ENCODE measurements at places on chromosomes 1 and 21.
A peak's percentile ranks its signal among the peaks of the same experiment; 100 is the strongest.

GRCh38 chr1:185420588-185421081 lies 103.6 kb upstream of the IVNS1ABP start:
- DNase-seq: no peak

DNA sequence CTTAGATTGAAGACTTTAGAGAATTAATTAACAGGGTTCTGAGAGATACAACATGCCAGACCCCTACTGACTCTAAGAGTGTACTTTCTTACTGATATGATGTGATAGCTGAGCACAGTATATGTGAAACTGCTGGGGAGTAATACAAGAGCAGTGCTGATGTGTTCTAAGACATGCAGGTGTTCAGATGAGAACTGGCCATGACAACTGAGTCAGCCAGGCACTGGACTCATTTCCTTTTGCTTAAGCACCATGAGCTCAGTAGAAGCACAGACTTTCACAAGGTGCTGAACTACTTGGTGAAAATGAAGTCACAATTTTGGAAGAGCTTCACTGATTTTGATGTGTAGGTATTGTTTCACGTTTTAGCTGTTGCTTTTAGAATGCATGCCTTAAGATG lies 15.9 kb upstream of the POGZ start:
- DNase-seq: no peak

- DNase-seq: peak; percentile 26
Measured at GRCh38 chr1:234065794-234066447, 161.4 kb downstream of the SLC35F3 start.

- DNase-seq: no peak
Measured at GRCh38 chr1:10888791-10889649, 92.6 kb upstream of the CASZ1 start.

- no peak for DNase-seq
Measured at GRCh38 chr1:112956544-112957132, 642 bp upstream of the SLC16A1 start.

- no peak for DNase-seq
Measured at GRCh38 chr1:86258101-86258500, 101.5 kb upstream of the COL24A1 start.

- DNase-seq: no peak
Measured at GRCh38 chr1:201608635-201609395, 69.9 kb downstream of the NAV1 start.

GRCh38 chr1:24639094-24639493 lies 4.0 kb upstream of the SRRM1 start:
- DNase-seq: no peak

GRCh38 chr1:56399326-56399725 lies 180.0 kb downstream of the PLPP3 start:
- no peak for DNase-seq

DNA sequence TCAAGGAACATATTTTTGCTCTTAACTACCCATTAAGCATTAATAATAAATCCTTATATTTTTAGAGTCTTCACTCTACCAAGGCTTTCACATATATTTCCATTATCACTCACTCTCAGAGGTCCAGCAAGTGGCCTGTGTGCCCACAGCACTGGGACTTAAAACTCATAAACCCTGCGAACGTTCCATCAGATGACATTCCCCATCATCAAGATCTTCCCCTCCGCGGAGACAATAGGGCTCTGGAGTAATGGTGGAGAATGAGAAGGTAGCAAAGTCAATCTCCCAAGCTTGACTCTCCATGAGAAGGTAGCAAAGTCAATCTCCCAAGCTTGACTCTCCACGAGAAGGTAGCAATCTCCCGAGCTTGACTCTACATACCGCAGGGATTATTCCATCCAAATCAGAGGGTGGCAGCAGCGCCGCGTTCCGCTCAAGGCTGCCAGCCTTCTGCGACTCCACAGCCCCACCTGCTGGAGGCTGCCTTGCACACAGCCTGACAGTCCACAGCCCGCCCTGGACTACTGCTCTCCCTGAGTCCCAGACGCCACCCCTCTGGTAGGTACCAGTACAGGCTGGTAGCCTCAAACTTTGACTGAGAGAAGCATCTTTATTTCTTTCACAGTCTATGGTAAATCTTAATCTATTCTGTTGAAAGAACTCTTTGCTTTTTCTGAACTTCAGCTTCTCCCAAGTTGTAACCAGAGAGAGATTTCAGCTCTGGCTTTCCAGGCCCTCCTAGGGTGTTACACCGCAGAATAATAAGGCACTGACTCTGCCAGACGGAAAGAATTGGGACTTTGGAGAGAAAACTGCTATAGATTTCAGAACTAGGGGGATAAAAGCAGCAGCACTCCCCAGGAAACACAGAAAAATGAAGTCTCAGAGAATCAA lies 26.4 kb upstream of the CTTNBP2NL start:
- DNase-seq: peak; percentile 58

GRCh38 chr21:21851205-21851604 lies 853.0 kb downstream of the NCAM2 start:
- no peak for DNase-seq

GRCh38 chr1:29601021-29601420 lies 364.7 kb downstream of the PTPRU start:
- DNase-seq: no peak

GRCh38 chr1:175319912-175320230 lies 127.3 kb upstream of the KIAA0040 start:
- no peak for DNase-seq

- DNase-seq: no peak
Measured at GRCh38 chr21:44670642-44671432, 4.1 kb upstream of the KRTAP12-2 start.

GRCh38 chr1:231969076-231969475 lies 342.5 kb downstream of the DISC1 start:
- DNase-seq: no peak

- DNase-seq: no peak
Measured at GRCh38 chr1:208888376-208888775, 644.2 kb upstream of the PLXNA2 start.

DNA sequence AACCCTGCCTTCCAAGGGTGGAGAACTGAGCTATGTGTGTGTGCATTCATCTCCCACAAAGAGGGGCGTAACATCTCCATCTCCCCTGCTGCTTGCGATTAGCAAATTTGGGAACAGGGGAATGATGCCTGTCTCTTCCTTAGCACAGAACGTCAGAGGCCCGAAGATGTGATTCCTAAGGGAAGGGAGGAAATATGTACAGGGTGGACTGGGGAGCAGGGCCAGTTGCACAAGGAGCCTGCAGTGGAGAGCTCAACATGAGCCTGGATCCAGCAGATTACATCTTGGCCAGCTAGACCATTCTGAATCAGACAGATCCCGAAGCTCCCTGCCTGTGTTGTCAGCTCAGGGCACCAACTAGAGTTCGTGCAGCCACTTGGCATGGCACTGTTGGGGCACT lies 118.1 kb downstream of the NGF start:
- no peak for DNase-seq

DNA sequence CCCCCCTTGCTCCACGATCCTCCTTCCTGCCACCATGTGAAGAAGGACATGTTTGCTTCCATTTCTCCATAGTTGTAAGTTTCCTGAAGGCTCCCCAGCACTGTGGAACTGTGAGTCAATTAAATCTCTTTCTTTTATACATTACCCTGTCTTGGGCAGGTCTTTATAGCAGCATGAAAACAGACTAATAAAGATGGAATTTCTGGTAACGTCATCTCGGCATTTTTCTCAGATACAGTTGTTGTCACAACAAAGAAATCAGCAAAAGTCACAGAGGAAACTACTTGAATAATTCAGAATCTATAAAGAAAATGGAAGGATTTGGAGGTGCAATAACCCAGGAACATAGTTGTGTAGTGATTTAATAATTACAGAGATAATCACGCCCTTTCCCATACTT lies 4.4 kb downstream of the APCS start:
- no peak for DNase-seq

- DNase-seq: no peak
Measured at GRCh38 chr1:21764615-21765423, 18.1 kb downstream of the USP48 start.

DNA sequence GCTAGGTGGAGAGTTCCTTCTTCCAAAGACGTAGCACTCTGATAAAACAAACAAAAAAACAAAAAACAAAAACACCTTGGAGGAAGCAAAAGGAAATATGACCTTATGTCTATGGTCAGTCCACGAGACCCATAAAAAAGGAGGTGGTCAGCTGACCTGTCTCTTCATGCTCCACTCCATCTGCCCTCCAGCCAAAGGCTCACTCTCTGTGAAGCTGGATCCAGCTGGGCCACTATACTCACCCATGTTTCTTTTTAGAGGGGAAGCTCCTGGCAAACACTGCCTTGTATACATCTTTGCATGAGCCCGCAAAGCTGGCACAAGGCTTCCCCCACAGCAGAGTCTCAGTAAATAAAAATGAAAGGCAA lies 126.1 kb upstream of the CACHD1 start:
- DNase-seq: no peak

DNA sequence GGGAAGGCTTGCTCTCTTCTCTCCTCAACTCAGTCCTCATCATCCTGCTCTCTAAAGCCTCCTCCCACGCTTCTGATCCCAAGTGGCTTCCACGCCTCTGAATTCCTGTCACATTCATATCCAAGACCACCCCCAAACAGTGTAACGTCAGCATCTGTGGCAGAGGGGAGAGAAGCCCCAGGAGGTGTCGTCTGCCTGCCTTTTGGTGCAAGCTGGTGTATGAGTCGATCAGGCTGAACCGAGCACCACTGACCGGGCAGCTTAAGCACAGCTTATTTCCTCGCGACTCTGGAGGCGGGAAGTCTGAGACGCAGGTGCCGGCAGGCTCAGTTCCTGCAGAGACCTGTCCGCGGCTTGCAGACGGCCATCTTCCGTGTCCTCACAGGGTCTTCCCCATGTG lies 123.8 kb upstream of the RAB4A start:
- DNase-seq: no peak

GRCh38 chr1:88013485-88013884 lies 670.6 kb upstream of the PKN2 start:
- no peak for DNase-seq

DNA sequence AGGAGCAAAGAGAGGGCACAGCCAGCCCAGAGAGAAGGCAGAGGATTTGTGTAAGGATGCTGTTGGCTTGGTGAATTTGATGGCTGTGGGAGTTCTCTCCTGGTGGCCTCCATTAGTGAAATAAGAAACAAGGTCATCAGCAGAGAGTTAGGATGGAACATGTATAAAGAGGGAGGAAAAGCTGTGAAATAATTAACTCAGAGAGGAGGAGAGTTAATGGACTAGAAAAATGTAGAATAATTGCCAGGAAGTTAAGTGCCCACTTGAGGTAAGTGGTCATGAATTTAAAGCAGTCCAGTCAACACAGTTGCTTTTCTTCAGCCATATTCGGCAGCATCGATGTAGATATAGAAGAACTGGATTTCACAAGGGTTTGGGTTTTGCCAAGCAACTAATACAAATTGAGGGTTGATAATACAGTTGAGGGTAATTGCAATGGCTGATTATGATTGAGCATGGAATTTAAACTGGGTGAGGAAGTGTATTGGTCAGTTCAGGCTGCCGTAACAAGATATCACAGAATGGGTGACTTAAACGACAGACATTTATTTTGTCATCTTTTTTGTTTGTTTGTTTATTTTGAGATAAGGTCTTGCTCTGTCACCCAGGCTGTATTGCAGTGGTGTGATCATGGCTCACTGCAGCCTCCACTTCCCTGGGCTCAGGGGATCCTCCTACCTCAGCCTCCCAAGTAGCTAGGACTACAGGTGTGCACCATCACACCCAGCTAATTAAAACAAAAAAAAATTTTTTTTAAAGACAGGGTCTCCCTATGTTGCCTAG lies 31.7 kb upstream of the KLF17 start:
- DNase-seq: peak; percentile 44

DNA sequence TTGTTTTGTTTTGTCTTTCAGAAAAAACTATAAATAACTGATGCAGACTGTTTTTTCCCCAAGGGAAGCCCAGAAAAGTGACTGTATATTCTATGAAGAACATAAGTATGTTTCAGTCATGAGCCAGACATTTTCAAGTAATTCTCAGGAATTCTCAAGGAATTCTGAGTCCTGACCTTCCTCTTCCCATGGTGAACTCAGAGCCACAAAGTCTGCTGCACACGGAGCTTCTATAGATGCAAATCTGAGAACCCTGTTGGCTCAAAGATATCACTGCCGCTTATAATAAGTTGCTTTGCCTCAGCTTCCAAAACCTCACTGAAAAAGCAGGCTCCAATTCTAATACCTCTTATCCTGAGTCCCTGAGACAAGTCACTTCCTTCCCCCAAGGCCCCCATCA lies 418.5 kb upstream of the RUNX1 start:
- no peak for DNase-seq

GRCh38 chr1:58465825-58466629 lies 80.5 kb downstream of the OMA1 start:
- no peak for DNase-seq

DNA sequence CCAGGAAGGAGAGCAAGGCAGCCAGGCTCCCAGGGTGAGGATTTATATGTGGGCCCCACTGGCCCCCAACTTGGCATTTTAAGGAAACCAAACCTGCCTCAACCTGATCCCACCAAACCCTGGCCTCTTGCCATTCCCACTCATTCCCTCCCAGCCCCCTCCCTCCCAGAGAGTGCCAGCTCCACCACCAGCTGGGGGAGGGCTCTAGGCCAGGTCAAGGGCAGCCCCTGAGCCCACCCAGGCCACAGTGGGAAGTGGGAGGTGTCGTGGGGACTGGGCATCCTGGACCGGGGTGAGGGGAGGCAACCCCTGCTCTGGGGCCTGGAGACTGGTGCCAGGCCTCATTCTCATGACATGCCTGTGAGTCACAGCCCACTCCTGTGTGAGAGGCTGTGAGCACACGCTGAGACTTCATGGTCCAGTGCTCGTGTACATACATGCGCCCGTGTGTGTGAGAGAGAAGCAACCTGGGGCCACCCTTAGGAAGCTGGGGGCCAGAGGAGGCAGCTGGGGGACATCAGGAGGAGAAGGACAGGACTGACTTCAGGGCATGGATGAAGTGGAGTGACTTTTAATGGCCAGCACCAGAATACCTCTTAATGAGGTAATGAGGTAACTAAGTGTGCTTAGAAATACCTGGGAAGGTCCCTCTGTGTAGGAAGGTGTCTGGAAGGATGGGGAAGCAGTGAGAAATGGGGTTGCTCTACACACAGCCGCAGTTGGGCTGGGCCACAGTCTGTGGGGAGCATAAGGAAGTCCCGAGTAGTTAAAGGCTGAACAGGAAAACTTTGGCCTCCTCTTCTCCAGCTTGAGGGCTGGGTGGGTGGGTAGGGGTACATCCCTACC lies at the start of gene S100A2:
Gene S100A2, minus strand, starts transcription at position 316 of the 846 bp plus-strand sequence. CDS start 1,967 bp downstream, outside the sequence.
- no peak for DNase-seq

GRCh38 chr1:183567584-183567983 lies 22.7 kb downstream of the NCF2 start:
- no peak for DNase-seq

- DNase-seq: no peak
Measured at GRCh38 chr1:167169642-167170041, 51.0 kb upstream of the POU2F1 start.

- peak; percentile 26 for DNase-seq
Measured at GRCh38 chr1:13707164-13707563, 7.2 kb downstream of the PRDM2 start.
